ENCODE measurements at places on chromosomes 6 and 20.

DNA sequence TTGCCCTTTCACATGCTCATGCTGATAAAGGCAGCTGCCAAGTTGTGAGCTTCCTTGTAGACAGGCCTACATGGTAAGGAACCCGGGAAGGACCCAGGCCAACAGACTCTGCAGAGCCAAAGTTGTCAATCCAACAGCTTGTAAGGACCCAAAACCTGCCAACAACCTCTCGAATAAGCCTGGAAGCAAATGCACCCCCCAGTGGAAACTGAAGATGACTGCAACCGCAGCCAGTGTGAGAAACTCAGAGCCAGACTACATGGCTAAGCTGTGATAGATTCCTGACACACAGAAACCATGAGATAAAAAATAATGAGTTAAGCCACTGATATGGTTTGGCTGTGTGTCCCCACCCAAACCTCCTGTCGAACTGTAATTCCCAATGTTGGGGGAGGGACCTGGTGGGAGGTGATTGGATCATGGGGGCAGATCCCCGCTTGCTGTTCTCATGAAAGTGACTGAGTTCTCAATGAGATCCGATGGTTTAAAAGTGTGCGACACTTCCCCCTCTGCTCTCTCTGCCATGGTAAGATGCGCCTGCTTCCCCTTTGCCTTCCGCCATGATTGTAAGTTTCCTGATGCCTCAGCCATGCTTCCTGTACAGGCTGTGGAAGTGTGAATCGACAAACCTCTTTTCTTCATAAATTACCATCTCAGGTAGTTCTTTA is 18.8 kb upstream of the CLPSL2 start:
- no peak for DNase-seq

- DNase-seq, result no peak
Measured at GRCh38 chr6:111800821-111801220, 72.4 kb downstream of the FYN start.

DNA sequence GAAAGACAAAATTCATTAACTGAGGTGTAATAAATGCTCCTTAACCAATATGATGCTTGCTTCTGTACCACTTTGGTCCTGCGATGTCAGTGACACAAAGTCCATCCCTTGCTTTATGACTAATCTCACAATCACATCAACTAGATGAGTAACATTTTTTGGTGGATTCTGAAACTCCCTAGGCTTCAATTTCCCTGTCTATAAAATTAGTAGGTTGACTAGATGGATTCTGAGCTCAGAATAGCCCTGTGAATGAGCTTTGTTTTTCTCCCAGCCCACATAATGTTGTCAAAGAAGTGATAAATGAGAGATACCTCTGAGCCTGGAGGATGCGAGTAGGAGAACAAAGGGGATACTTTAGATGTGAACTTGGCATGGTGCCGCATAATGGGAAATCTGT is 9.1 kb downstream of the TXLNB start:
- no peak for DNase-seq

- no peak for DNase-seq
Measured at GRCh38 chr6:21438986-21439352, 154.6 kb upstream of the SOX4 start.

- DNase-seq, result no peak
Measured at GRCh38 chr20:35200267-35200666, 26.2 kb upstream of the MMP24 start.

GRCh38 chr6:111982681-111983080 is 71.2 kb upstream of the CCN6 start:
- no peak for DNase-seq

GRCh38 chr20:38477747-38478146 is 5.1 kb downstream of the RALGAPB start:
- no peak for DNase-seq

- DNase-seq, result no peak
Measured at GRCh38 chr6:82144007-82144851, 103.3 kb downstream of the IBTK start.

DNA sequence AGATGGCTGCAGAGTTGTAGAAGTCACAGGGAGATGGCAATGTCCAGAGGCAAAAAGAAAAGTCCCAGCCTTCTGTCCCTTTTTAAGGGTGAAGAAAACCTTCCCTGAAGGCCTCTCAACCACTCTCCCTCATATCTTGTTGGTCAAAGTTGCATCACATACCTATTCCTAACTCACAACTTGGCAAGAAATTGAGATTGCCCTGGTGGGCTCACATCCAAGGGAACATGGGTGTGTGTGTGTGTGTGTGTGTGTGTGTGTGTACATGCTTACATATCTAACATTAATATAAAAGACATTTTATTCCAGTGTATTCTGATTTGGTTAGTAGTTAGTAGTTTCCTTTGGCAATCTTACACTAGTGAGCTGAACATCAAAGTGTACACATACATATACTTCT is 144.3 kb upstream of the SALL4 start:
- no peak for DNase-seq
